Hepatocyte (in vitro differentiated cells): ENCODE measurements at places on chromosomes 2 and 18.

- no peak for DNase-seq
Observed at GRCh38 chr2:166591226-166591625, 97.2 kb upstream of the SCN7A start.

DNA sequence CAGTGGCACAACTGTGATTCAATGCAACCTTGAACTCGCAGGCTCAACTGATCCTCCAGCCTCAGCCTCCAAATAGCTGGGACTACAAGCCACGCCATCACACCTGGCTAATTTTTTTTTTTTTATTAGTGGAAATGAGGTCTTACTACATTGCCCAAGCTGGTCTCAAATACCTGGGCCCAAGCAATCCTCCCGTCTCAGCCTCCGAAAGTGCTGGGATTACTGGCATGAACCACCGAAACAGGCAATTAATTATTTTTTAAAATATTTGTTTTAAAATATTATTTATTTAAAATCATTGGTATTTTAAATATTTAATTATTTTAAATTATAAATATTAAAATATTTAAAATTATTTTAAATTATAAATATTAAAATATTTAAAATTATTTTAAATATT lies 24.5 kb downstream of the SRBD1 start:
- no peak for DNase-seq

DNA sequence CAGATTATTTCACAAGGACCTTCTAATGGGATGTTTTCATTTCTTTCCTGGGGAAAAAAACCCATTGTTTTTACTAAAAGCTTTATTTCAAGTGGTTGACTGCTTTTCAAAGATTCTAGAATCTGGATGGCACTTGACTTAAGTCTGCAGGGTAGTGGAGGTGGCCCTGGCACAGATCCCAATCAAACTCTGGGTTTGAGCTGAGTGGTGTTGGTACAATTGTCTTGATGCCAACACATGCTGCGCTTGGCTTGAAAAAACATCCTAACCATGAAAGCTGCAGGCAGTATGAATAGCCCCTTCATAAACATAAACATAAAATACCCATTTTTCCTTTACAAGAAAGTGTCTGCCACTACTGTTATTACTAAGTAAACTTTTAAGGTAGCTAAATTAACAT lies 3.6 kb downstream of the PAPOLG start:
- no peak for DNase-seq

GRCh38 chr2:95329891-95330793 lies 33.0 kb downstream of the KCNIP3 start:
- DNase-seq = no peak

- DNase-seq = no peak
Observed at GRCh38 chr18:79574938-79575525, 104.6 kb upstream of the CTDP1 start.

DNA sequence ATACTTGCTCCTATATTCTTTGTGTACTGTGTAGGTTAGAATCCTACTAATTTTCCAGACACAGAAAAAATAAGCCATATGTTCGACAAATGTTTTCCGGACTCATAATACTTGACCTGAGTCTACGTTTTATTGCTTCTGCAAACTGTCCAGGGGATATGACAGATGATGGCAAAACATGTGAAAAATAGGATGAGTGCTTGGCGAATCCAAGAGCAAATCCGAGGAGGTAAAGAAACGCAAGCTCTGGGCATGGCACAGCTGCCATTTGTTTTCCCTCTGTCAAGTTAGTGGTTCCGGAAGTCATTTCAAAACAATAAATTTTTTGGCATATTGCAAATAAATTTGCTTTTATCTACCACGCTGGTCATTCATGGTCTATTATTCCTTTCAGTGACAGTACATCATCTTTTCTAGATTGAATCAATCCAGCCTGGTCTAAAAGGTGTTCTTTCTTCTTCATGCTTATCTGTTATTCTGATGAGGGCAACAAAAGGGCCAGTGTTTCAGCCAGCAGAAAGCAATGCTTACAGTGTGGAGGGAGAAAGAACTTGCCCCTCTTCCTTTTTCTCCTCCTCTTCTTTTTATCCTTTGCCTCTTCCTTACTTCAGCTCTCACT lies 476.1 kb upstream of the SOX11 start:
- no peak for DNase-seq

DNA sequence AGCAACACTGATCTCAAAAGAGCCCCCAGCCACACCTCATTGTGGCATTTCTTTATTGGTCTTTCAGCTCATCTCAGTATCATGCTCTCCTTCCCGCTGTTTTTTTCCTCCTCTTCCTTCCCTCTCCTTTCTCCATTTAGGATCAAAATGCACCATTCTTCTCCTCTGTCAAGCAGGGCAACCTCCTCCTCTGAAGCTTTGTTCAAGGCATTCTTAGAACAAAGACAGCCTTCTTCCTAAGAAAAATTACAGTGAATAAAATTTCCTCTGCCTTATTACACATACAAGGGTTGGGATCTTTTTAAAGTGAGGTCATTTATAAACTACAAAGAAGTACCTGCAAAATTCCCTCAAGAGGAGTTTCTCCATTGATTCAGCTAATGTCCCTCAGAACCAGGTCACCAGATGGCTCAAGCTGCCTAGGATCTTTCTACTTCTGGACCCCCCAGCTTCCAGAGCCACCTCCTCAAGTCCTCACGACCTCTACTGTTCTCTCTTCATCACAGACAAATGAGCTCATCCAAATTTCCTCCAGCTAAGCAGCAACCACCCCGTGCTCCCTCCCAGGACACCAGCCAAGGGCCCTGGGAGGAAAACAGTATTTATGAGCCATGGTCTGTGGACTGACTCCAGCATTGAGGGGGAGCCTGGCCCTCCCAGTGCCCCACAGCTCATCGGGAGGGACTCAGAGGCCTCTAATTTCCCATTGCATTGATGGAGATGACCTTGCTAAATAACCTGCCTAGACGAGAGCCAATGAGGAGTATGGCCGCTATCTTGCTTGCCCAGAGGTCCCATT lies 18.0 kb downstream of the SFXN5 start:
- DNase-seq = no peak

DNA sequence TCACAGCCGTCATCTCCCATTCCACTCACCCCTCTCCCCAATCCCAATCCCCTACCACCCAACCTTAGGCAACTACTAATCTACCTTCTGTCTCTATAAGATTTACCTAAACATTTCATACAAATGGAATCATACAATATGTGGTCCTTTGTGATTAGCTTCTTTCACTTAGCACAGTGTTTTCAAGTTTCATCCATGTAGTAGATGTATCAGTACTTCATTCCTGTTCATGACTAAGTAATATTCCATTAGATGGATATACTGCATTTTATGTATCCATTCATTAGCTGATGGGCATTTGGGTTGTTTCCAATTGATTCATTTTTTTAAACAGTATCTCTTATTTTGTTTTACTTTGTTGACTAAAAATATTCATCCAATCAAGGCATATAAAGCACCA lies 109.6 kb downstream of the CDH2 start:
- no peak for DNase-seq

GRCh38 chr18:22466608-22467395 lies 49.1 kb upstream of the CTAGE1 start:
- DNase-seq = peak; percentile 69

GRCh38 chr2:136057802-136058140 lies 60.2 kb downstream of the CXCR4 start:
- no peak for DNase-seq

GRCh38 chr2:133788386-133788785 lies 220.1 kb upstream of the NCKAP5 start:
- no peak for DNase-seq

GRCh38 chr2:175275539-175275938 lies 94.0 kb upstream of the ATP5MC3 start:
- no peak for DNase-seq

DNA sequence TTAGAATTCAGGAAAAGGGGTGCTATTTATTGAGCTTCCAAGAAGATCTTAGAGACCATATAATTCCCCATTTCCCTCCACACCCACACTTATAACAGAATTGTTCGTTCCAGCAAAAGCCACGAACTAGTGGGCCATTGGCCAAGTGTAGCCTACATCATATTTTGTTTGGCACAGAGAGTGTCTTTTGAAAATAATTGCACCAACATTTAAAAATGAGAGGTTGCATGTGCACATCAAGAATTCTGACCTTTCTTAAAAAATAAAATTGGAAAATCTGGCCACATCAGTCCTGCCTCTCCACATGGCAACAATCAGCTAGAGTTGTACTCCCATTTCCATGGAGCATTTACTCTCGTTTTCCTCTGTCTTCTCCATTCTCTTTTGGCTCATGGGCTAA lies 655.5 kb upstream of the FANCL start:
- DNase-seq = no peak

DNA sequence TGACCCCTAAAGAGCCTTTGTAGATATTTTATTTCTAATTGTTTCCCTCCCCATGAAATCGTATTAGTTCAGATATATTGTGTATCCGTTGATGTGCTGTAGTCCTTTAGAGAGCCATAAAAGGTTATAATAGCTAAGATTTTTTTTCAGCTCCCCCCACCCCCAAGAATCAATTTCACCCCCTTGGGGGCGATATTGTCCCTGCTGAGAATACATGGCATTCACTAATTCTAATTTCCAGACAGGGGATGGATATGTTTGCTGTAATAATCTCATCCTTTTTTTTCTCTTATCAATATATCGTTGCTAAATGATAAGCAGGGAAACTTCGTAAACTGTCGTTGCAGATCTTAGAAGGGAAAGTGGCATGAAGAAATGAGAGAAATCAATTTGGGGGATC lies 530.7 kb downstream of the TMEM182 start:
- DNase-seq = no peak

- DNase-seq = no peak
Observed at GRCh38 chr2:162086904-162087303, 12.9 kb upstream of the DPP4 start.

- no peak for DNase-seq
Observed at GRCh38 chr18:58495634-58496033, 133.3 kb downstream of the ALPK2 start.

DNA sequence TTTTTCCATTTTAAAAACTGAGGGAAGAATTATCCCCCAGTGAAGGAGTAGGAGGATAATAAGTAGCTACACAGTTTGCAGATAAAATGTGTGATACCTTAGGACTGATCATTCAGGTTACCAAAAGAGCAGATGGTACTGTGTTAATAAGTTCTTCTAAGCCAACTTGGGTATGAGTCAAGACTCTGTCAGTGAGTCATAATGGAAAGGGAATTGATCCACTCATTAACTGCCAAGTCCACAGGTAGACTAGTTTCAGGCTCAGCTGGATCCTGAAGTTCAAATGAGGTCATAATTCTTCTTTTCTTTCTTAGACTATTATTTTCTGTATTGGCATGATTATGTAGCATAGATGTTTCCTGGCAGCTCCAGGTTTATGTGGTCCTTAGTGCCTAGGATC lies 142.4 kb upstream of the ALPP start:
- DNase-seq = no peak

GRCh38 chr2:39403311-39403710 lies 33.8 kb downstream of the MAP4K3 start:
- DNase-seq = no peak

- DNase-seq = no peak
Observed at GRCh38 chr18:34991561-34991960, 49.7 kb upstream of the MAPRE2 start.

GRCh38 chr2:17317439-17317976 lies 200.7 kb downstream of the RAD51AP2 start:
- DNase-seq = no peak

DNA sequence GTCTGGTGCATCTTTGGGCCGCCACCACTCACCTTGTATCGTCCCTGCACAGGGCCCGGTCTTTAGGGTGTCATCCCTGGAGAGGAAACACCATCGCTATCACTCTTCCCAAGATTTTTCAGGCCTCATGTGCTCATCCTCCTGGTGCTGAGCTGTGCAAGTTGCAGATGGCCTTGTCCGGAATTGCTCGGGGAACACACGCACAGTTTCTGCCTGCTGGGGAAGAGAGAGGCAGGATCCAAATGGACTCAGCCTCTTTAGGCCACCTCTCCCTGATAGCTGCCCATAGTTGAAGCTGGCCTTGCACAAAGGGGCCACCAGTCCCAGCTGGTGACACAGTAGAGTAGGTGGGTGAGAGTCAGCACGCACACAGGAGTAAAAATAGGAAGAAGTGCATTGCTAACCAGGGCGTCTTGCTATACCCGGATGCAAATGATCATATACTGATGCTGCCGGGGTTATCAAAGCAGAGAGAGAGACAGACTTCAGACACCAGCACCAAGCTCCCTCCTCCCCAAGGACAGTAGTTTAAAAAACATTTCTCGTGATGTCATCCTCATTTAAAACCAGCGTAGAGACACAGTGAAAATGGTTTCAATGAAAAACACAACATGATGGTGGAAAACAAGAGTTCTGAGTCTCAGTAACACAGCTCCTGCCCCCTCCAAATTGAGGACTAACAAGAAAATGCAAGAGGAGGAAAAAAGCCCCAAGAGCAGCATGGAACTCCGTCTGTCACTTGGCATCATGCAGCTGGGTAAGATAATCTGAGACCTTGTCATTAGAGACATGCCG lies 147.5 kb upstream of the NCK2 start:
- no peak for DNase-seq

GRCh38 chr18:9474108-9474982 lies 968 bp upstream of the RALBP1 start:
- peak; percentile 94 for DNase-seq

DNA sequence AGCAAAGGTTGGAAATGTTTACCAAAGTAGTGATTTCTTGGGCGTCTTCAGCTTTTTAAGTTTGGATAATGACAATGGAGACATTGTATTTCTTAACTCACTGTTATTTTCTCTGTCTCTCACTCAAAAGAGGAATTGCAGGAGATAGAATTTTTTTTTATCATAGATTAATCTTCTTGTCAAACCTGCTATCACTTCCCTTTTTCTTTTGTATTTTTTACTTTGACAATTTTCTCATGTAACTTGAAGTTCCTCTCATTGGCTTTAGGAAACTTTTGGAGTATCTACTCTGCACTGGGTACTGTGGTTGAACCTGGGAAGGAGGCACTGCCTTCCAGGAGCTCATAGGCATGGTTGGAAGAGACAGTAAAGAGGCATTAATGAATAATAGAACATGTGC lies 489.1 kb downstream of the CNTNAP5 start:
- DNase-seq = no peak

DNA sequence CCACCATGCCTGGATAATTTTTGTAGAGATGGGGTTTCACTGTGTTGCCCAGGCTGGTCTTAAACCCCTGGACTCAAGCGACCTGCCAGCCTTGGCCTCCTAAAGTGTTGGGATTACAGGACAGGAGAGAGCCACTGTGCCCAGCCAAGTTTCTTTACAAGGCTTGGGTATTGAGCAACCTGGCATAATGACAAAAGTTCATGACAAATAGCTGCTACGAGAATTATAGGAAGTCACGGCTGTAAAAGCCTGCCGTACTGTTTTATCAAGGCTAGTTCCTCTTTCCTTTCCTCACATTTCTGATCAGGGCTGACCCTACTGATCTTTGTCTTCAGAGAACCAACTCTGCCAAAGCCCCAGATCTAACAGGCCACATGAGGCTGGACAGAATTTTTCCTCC lies 490.4 kb upstream of the SPRED2 start:
- no peak for DNase-seq

DNA sequence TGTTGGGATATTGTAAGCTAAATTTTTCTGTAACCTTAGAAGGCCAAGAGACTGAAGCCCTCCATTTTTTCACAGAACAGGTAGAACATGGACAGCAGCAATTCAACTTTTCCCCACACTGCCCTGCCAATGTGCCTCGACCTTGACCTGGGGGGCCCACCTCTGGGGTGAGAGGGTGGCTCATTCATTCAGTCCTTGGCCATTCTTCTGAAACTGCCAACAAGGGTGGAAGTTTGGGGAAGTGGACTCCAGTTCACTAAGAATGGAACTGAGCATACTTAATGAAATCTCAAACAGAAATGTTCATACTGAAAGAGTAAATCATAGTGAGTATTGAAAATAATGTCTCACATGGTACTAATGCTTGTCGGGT lies 1.1 kb downstream of the EEF1B2 start:
- no peak for DNase-seq
